Immature natural killer cell (primary cell): ENCODE measurements at places on chromosomes 3 and 15.
A peak's percentile ranks its signal among the peaks of the same experiment; 100 is the strongest.

DNA sequence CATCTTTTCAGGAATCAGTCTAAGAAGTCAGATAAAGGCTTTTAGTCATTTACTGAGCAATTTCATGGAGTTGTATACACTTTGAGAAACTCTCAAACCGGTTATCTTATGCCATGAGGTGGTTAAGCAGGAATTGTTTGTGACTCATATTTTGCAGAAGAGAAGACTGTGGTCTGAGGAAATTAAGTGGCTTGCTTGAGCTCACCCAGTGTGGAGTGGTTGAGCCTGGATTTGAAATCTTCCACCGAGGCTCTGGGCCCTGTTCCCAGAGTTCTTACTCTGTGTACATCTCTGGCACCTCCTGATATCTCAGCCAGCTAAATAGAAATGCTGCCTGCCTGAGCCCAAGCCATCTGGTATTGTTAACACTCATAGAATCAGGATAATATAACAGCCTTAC is 37.8 kb upstream of the BCL6 start:
- DNase-seq = no peak

DNA sequence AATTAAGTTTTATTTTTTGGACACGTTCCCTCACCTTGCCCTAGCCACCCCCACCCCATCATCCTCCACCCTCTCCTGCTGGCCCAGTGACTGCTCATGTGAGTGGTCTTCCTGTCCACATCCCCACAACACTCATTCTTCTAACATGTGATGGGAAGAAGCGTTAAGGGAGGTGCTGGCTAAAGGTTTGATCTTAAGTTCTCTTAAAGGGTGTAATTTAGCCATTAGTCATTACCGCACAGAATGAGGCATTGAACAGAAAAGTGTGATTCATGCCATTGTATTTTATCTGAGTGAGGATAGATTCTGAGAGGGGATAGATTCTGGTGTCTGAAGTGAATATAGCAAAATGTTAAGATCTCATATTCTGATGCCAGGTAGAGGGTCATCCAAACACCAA is 272.9 kb upstream of the TPM1 start:
- no peak for DNase-seq

GRCh38 chr3:14539384-14539741 is 779 bp downstream of the GRIP2 start:
- DNase-seq = no peak

GRCh38 chr15:47963265-47963664 is 157.5 kb upstream of the SLC24A5 start:
- DNase-seq = no peak

DNA sequence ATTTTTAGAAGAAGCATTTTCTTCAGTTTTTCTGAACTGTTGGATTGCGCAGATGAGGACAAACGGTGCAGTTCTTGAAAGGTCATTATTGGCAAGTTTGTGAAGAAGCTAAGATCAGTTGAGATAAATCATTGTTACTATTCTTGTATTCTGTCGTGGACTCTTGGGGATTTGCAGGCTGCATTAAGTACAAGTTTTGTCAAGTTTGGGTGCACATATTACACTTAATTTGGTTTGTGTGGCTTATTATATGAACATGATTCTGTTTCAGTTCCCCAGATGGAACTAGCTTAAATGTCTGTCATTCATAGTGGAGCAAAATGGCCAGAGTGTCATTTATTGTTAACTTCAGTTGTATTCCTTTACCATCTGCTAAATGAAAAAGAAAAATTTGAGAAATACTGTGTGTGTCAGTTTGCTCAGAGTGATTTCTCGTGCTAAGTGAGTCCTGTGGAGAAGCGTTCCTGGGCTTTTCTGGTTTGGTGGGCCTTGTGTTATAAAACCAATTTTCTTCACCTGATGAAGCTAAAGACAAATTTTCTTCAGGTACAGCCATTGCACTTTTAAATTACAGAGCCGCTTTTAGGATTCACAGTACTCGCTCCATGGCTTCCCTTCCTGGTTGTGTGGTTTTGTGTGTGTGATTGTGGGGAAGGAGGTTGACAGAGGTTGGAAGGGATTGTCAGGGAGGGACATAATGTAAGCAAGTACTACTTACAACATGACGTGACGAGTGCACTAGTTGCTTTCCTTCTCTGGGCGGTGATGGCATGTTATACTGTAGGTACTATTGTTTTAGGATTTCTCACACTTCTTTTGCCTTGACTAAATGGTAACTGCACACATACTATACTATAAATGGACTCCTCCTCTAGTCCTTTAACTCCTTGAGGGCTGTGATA is 1.7 kb downstream of the AKAP13 start:
- DNase-seq = no peak

DNA sequence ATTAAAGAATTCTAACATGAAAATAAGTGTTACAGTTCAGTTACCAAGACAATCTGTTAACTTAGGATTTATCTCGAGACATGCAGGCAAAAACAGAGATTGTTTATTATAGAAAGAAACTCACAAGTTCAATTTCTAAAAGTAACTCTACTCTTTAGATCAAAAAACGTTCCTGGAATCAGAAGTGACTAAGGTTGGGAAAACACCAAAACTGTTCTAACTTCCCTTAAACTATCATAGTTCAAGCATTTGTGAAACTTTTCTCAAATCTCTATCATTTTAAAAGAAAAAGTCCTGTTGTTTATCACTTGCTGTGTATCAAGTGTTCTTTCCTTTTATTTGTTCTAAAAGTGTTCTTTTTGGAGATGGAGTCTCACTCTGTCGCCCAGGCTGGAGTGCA is 8.7 kb downstream of the WDR82 start:
- DNase-seq = no peak

GRCh38 chr15:45307230-45307924 is 55.3 kb downstream of the SLC28A2 start:
- DNase-seq = peak; percentile 23

DNA sequence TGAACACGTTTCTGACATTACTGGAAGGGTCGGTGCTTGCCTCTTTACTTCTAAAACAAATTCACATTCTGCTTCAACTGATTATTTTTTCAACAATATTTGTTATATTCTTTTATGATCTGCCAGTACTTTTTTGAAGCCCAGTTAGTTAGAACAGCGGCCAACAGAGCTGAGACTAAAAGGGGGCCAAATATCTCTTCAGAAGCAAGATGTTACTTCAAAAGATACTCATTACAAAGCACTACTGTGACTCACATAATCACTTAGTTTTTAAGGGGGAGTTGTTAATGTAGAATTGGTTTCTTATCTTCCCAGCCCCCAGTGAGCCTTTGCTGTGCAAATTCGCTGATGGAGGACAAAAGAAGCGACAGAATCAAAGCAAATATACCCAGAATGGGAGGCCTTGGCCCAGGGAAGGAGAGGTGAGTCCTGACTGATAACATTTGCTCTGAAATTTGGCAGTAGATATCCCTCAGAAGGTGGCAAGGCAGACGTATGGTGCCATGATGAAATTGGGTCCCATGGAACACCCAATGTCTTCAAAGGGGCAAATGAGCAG is 587.8 kb downstream of the RBMS3 start:
- no peak for DNase-seq

GRCh38 chr15:74400915-74401757 is 32.6 kb downstream of the SEMA7A start:
- no peak for DNase-seq

- no peak for DNase-seq
Measured at GRCh38 chr3:128273841-128274573, 120.7 kb downstream of the EEFSEC start.

GRCh38 chr3:170352936-170353335 is 4.6 kb upstream of the SKIL start:
- DNase-seq = no peak

GRCh38 chr15:38069511-38070011 is 135.1 kb downstream of the TMCO5A start:
- DNase-seq = no peak

- DNase-seq = no peak
Measured at GRCh38 chr3:16888785-16889607, 4.2 kb downstream of the PLCL2 start.

- DNase-seq = no peak
Measured at GRCh38 chr3:43316783-43317460, 30.6 kb downstream of the SNRK start.

DNA sequence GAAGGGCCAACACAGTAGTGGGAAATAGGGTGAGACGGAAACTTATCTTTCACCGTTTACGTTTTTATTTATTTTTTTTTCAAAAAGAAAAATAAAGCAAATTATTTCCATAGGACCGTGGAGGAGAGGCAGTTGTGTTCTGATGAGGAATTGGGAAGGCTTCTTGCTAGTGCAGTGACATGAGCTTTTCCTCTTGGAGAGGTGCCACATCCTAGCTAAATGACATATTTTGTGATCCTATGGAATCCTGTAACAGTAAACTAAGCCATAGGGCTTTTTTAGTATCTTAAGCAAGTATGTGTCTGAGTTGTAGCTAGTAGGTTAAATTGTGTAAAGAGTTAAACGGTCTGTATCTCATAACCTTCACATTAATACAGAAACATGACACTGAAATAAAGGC is 609.9 kb downstream of the RBMS3 start:
- DNase-seq = no peak

- DNase-seq = no peak
Measured at GRCh38 chr3:28924744-28925360, 356.0 kb upstream of the RBMS3 start.

GRCh38 chr3:27174530-27174929 is 194.7 kb downstream of the NEK10 start:
- no peak for DNase-seq

DNA sequence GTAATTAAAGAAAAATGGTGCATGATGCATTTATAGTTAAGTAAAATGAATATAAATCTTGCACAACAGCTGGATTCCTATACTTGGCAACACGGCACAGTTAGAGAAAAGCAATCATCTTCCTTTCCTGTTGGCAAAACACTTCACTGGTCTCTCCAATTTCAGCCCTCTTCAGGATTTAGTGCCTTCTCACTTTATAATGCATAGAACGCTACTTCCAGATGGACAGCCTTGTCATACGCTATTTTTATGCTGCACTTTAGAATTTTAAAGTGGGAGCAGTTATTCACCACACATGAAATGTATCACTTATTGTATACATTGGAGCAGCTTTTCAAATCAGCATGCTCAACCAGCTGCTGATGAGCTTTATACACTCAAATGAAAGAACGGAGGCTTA is 194.4 kb upstream of the GBE1 start:
- no peak for DNase-seq

GRCh38 chr3:3178498-3179328 is 778 bp downstream of the CRBN start:
- DNase-seq = no peak

DNA sequence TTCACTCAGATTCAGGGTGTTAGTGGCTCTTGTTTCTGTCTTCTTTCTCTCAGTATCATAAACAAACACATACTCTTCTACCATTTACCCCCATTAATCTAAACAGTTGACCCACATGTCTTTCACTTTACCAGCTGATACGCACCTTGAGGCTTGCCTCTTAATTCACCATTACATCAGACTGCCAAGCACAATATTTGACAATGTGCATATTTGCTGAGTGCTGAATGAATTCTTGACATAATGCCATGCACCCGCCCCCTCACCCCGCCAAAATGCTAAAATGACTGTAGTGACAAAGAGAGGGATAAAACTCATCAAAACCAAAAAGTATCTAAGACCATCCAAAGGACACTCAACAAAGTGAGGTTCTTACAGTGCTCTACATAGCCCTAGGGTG is 57.4 kb downstream of the NGLY1 start:
- DNase-seq = no peak

- DNase-seq = no peak
Measured at GRCh38 chr15:92409006-92409405, 15.3 kb downstream of the ST8SIA2 start.

- no peak for DNase-seq
Measured at GRCh38 chr3:27060336-27060735, 308.8 kb downstream of the NEK10 start.

DNA sequence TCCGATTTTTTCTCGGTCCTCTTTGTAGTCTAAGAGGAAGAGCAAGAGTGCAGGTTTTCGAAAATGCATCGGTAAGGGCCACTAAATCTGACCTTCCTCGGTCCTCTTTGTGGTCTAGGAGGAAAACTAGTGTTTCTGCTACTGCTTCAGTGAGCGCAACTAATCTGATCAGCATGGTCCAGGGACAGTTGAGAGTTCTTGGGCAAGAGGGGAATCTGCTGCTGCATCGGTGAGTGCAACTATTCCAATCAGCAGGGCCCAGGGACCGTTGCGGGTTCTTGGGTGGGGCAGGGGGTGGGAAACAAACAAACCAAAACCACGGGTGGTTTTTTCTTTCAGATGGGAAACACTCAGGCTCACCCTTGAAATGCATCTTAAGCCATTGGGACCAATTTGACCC is 10.5 kb upstream of the OSBPL11 start:
- no peak for DNase-seq

DNA sequence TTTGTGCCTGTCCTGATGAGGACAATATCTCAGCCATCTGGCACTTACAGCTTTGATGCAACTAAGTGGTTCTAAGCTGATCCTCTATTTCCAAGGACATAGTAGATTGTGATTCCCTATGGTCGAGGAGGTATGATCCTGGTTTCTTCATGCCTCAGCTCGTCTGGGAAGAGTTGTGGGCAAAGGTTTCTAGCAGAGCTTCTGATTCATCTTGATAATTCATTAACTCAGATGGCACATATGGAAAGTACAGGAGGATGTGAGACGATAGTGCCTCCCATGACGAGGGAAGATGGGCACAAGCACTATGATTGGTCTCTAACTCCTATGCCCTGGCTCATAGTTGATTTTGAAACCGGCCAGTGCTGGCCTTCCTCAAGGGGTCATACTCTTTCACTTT is 334.2 kb upstream of the SEMA6D start:
- DNase-seq = no peak

DNA sequence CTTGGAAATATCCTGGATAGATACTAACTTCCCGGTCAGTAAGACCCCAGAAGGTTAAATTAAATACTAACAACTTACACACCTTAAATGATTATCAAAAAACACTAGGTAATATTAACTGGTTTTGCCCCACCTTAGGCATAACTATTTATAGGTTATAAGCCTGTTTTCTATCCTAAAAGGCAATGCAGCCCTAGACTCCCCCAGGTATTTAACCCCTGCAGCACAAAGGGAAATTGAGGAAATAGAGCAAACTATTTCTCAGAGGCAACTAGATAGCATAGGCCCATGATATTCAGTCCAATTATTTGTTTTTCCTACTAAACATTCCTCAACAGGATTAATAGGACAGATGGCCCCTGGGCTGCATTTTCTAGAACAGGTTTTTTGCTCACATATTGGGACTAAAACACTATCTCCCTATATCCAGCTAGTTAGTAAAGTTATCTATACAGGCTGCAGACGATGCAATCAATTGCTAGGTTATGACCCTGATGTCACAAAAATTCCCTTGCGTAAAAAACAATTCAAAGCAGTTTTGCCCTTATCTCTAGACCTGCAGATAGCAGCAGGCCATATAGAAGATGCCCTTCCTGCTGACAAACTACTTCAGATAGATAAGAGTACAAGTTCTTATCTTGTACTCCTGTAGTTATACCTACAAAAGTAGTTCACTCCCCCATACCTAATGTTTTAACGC is 221.3 kb downstream of the DTWD1 start:
- DNase-seq = no peak

GRCh38 chr15:28945626-28946230 is 60.0 kb downstream of the APBA2 start:
- no peak for DNase-seq
